ENCODE measurements at places on chromosomes 7 and 10. TPM values are rescaled to one million over a fixed set of nuclear protein-coding genes. Genes with fewer than 3 reads are reported as not detected.

The ZNF736 gene
- total RNA-seq, result 2.5 TPM

The PNLIPRP1 gene
- total RNA-seq, result 0.81 TPM

The TMEM236 gene
- 0.38 TPM for total RNA-seq

The MBL2 gene
- total RNA-seq, result not detected

The GAD2 gene
- not detected for total RNA-seq

Data from heart left ventricle (tissue), 16 donors.